Neuronal stem cell (in vitro differentiated cells): ENCODE measurements at places on chromosomes 2 and 18.
A peak's percentile ranks its signal among the peaks of the same experiment; 100 is the strongest.

DNA sequence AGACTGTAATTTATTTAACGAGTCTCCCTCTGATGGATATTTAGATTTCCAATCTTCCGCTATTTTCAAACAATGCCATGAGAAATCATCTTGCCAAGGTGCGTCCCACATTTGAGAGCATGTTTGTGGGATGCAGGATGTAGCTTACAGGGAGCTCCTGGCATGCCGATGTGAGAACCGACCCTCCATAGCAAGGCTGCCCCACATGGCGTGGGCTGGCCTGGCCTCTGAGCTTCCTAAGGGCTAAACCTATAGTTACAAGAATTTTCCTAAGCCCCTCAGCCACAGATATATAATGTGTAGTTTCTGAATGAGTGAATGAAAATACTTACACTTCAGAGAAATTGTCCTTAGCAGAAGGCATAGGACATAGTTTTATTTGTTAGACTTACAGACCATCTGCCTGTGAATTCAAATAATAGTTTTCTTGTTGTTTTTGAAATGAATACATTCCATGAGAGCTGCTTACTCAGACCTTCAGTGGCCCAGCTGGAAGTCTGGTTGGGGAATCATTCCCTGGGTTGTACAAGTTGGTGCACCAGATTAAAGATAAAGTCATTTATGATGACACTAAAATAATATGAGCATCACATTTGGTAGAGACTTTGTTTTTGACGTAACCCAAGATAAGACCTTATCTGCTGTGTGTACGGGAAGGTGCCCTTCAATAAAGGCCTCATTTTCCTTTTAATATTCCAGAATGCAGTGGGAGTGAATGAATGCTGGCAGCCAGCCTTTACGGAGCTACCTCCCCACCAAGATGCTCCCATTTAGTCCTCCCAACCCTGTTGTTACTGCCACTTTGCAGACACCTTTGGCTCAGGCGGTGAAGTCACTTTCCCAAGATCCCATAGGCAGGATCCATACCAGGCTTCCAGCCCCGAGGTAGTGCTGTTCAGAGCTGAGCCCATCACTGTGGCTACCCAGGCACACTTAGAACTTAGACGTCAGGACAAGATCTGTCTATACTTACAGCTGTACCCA lies 107.1 kb downstream of the GLI2 start:
- DNase-seq, result no peak

GRCh38 chr2:165274698-165275097 lies 35.5 kb downstream of the SCN2A start:
- no peak for DNase-seq

- no peak for DNase-seq
Measured at GRCh38 chr2:119122663-119123062, 35.9 kb downstream of the C1QL2 start.

GRCh38 chr2:46239847-46240181 lies 57.4 kb upstream of the EPAS1 start:
- no peak for DNase-seq

DNA sequence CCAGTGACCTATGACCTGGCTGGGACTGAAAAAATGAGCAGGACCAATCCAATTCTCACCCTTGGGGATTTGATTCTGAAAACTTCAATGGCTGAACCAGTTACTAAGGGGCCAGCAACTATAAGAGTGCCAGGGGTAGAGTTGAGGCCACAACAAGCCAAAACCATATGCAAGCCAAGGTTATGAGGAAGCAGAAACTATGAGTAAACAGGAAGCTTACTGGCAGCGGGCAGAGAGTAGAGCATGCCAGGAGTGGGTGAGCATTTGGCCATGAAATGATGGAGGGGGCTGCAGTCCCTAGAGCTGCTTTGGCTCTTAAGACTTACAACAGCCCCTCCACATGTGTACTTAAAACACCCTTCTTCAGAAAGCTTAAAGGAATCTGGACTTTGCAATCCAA lies 82.4 kb downstream of the RBMS1 start:
- no peak for DNase-seq

- no peak for DNase-seq
Measured at GRCh38 chr2:109382951-109383350, 230.8 kb downstream of the SEPTIN10 start.

DNA sequence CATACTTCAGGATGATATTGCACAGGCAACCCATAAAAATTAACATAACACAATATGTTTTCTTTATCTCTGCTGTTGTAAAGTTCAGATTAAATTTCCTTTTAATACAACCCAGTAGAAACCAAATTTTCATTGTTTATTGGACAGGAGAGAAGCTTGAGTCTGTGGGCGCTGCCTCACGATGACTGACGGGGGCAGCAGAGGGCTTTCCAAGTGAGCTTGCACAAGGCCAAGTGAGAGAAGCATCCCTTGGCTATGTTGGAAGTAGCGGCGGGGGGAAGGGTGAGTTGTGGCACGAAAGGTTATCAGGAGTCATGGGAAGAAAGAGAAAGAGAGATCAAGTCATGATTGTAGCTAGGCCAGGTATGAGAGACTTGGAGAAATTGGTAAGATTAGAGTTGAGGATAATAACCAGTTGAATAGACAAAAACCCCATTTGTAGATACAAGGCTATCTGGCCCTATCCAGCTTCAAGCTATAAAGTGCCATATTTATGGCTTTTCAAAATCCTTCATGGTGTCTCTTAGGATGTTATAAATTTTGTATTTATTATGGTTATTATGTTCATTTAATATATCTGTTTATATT lies 413.7 kb upstream of the FAM98A start:
- DNase-seq, result peak; percentile 68

DNA sequence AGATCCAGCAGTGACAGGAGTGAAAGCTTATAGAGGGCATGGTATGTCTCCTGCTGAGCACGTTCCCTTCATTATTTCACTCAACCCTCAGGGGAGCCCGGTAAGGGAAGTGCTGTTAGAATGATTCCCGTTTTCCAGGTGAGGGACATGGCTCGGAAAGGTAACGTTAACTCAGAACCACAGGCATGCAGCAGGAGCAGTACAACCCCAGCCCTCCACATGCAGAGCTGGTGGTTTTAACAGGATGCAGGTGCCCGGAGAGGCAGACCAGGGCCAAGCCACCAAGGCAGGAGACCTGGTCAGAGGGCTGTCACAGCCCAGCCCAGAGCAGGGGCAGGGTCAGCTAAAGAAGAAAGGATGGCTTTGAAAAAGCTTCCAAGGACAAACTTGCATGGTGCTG lies 268.5 kb downstream of the SH3BP4 start:
- no peak for DNase-seq

GRCh38 chr2:173972636-173973035 lies 7.5 kb upstream of the SP3 start:
- DNase-seq, result no peak

GRCh38 chr2:20625491-20626391 lies 25.2 kb downstream of the HS1BP3 start:
- no peak for DNase-seq

DNA sequence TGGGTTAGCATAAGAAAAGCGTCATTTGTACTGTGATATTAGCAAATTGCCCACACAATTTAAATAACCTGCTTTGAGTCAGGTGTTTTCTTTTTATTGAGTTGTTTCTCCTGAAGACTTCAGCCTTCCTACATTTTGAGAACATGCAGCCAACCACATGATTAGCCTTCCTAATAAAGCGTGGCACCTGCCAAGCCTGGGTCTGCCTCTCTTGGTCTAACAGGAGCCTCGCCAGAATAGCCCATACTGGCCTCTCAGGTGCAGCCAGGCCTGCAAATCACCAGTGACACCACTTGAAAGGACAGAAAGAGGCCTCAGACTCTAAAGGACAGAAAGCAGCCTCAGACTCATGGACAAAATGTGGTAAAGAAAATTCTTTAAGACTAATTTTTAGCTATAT lies 653.8 kb downstream of the BCL11A start:
- DNase-seq, result no peak

- DNase-seq, result no peak
Measured at GRCh38 chr2:151802315-151802714, 25.9 kb downstream of the ARL5A start.

- DNase-seq, result no peak
Measured at GRCh38 chr2:239181074-239181902, 219.5 kb downstream of the HDAC4 start.

GRCh38 chr2:152651834-152652233 lies 65.4 kb downstream of the PRPF40A start:
- no peak for DNase-seq

GRCh38 chr18:13541621-13542519 lies 184.5 kb downstream of the FAM210A start:
- DNase-seq, result no peak

GRCh38 chr2:45968946-45969584 lies 317.6 kb downstream of the PRKCE start:
- no peak for DNase-seq

- no peak for DNase-seq
Measured at GRCh38 chr2:53130441-53130943, 637.1 kb upstream of the CHAC2 start.

DNA sequence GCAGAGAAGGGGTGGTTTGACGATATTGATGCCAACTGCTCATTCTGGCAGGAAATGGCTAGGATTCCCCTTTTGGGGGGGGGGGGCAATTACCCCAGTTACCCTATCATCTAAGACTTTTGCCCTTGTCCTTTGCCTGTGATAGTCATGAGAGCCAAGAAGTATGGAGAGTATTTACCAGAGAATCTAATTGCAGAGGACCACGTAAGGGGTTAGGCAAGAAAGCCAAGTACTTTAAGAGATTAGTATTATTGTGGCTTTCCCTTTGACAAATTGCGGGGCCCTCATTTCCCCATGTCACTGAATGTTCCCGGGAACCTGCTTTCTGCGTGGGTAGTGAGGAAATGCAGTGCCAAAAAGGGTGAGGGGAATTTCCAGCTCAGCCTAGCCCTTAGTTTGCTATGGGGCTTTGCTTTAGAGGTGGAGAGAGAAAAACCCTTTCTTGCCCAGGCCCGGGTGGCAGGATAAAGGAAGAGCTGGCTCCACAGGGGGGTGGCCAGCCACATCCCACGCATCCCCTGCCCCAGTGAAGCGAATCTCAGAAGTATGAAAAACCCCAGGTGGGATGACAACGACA lies 1.5 kb downstream of the AQP4 start:
- DNase-seq, result no peak

GRCh38 chr2:15842758-15843666 lies 97.3 kb upstream of the MYCN start:
- DNase-seq, result no peak

GRCh38 chr18:80143881-80144280 lies 34.8 kb downstream of the ADNP2 start:
- DNase-seq, result no peak

DNA sequence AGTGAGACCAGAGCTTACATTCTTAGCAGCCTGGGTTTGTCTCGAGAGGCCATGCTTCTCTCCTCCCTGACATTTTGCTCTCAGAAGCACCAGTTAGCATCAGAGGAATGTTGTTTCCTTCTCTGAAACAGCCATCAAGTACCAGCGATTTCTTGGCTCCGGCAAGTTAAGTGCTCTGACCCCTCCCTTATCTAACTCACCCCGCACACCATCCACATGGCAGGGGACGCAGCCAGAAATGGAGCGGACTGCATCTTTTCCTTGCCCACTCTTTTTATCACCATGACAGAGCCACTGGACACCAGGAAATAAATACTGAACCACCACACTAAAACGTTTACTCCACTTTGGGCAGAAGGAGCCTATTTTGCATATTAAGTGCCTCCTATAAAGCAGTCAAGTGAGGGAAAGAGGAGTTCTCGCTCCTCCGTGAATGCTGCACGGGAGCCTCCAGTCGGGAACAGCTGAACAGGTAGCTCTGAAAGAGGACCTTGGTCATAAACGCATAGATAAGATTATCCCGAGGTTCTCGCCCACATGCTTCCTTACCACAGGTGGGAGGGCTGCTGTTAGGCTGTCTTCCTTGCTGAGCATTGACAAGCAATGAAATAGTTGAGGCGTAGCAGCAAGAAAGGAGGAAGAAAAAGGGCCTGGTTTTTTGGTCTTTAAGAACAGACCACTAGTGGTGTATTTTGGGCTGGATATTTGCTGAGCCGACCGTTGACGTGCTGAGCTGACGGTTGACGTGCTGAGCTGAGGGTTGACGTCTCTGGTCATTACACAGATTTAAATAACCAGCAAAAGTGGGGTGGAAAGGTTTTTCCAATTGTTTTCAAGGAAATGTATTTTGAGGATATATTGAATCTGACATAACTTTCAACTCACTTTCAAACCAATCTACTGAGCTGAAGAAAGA lies 71.4 kb upstream of the ITGB6 start:
- DNase-seq, result peak; percentile 15

- no peak for DNase-seq
Measured at GRCh38 chr2:211093743-211094303, 537.4 kb downstream of the CPS1 start.

DNA sequence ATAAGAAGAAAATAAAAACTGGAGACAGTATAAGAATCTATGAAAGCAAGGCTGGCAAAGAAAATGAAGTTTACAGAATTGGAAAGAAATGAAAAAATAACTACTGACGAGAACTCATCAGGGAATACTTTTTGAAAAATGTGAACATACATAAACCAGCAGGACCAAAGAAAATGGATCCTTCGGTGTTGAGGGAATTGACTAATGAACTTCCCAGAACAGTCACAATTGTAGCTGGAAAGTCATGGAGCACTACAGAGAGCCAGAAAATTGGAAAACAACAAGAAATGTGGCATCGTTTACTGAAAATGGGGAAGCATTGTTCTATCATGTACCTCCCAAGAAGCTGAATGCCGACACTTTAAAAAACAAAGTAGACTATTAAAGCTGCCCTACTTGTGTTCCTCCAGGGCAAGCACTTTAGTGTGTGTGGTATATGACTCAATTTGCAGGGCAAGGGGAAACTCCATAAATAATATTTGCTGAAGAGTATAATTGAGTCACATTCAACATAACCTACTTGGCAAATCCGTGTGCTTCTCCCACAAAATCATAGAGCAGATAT lies 1221.6 kb upstream of the NRXN1 start:
- no peak for DNase-seq

GRCh38 chr2:109321570-109321969 lies 192.6 kb downstream of the SH3RF3 start:
- DNase-seq, result no peak

- no peak for DNase-seq
Measured at GRCh38 chr2:3606370-3607201, 11.7 kb downstream of the COLEC11 start.

GRCh38 chr2:8872821-8873432 lies 35.5 kb upstream of the KIDINS220 start:
- DNase-seq, result peak; percentile 15

DNA sequence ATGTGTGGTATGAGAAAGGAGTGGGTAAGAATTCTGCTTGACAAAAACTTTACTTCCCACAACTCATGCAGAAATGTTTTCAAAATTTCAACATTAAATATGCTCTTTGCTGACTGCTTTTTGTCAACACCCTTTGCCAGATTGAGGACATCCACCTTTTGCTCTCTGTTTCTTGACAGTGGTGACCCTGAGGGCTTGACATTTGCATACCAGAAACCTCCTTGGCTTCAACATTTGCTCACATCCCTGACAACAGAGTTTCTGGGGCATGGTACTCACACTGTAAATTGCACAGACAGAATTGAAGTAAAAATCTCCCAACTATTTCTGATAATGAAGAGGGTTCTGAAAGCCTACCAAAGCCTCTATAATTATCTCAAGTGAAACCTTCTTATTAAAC lies 95.7 kb downstream of the RND3 start:
- DNase-seq, result no peak
